ENCODE measurements at places on chromosomes 13 and 19.
A peak's percentile ranks its signal among the peaks of the same experiment; 100 is the strongest.

GRCh38 chr19:56080669-56081401 lies 40.3 kb downstream of the ZNF787 start:
- peak; percentile 60 for DNase-seq

DNA sequence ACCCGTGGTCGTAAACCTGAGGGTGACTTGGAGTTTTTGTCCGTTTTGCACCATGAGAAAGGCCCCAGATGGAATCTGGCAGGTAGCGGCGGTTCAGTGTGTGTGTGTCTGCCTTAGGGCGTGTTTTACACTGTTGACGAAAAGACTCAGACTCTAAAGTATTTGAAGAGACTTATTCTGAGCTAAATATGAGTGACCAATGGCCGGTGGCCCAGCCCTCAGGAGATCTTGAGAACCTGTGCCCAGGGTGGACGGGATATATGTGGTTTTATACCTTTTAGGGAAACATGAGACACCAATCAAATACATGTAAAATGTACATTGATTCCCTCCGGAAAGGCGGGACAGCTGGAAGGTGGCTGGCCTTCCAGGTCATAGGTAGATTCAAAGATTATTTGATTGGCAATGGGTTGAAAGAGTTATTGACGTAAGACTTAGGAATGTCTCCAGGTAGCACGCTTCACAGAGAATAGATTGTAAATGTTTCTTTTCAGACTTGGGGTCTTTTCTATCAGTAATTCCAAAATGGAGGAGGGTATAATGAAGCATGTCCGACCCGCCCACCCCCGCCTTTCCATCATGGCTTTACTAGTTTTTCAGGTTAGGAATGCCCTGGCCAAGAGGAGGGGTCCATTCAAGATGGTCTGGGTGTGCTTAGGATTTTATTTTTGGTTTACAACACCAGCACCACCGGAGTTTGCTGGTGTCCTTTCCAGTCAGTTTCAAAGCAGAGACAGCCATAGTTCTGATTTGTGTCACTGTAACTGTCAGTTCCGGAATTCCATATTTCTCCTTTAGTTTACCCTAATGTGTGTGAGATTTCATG lies 1.0 kb upstream of the ZNF529 start:
- DNase-seq = peak; percentile 38

DNA sequence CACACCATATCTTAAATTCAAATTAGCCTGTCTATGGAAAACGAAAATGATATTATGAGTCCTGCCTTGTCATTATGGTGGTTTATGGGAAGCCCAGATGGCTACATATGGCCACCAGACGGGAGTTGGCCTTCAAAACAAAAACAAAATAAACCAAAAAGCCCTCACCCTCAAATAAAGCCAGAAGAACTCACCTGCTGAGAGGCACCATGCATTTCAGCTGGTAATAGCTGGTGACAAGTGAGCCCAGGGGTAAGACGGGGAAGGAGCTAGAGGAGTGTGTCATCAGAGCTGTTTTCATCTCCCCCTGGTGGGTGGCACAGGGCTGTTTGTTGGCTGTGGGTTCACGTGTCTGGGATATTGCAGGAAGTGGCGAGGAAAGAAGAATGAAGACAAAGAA lies 152.9 kb downstream of the EFNB2 start:
- no peak for DNase-seq

- DNase-seq = no peak
These were observed 16.1 kb downstream of the COL4A1 start for GRCh38 chr13:110290826-110291225.

- no peak for DNase-seq
These were observed 1.3 kb upstream of the ZIC2 start for GRCh38 chr13:99980201-99980823.

GRCh38 chr19:38185562-38185961 lies 38.5 kb downstream of the DPF1 start:
- DNase-seq = no peak

DNA sequence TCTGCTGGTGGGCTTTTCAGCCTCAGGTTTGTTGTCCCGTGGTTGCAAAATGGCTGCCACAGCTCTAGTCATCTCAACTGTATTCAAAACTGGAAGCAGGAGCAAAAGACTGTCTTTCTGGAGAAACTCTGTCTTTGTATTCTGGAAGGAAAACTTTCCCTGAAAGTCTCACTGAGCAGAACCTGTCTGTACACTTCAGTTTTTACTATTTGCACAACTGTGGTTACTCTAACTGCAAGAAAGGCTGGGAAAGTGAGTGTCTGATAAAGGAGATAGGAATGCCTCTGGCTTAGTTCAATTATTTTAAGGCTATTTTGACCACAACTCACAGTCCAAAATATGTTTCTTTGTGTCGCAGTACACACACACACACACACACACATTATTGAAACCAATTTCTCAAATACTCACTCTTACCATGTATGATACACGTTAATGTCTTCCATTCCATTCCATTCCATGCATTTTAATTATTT lies 49.7 kb upstream of the EHD2 start:
- DNase-seq = no peak

DNA sequence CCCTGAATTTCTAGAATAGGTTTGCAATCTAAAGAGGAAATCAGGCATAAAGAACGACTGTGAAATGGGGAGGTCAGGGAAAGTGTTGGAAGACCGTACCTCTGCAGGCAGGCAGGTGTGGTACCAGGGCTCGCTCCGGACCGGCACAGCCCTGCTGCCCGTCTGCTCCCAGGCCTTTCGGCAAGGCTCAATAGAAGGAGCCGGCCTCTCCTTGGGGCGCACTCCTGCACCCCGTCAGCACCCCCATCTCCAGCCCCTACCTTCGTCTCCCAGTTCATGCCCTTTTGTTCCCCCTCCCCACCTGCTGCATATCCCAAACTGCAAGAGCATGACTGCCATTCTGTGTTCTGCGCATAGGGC lies 139.8 kb upstream of the SOX1 start:
- DNase-seq = no peak

DNA sequence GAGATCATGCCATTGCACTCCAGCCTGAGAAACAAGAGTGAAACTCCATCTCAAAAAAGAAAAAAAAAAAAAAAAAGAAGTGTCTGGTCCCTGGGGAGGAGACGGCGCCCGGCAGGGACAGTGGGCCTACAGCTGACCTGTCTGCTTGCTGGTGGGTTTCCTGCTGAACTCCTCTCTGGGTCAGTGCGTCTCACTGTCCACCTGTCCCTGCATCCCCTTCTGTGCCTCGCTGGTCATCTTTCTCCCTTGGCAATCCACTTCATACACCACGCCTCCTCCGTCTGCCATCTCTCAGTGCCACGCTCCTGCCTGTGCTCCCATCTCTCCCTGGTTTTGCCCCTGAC lies 63.4 kb downstream of the ACSBG2 start:
- DNase-seq = no peak

- no peak for DNase-seq
These were observed 1.2 kb downstream of the CGB7 start for GRCh38 chr19:49056101-49056901.

- no peak for DNase-seq
These were observed 550.8 kb upstream of the SLITRK1 start for GRCh38 chr13:84433024-84433423.

GRCh38 chr19:10887616-10888367 lies 16.4 kb downstream of the CARM1 start:
- DNase-seq = no peak

GRCh38 chr13:30371649-30372265 lies 50.5 kb upstream of the UBE2L5 start:
- DNase-seq = no peak

DNA sequence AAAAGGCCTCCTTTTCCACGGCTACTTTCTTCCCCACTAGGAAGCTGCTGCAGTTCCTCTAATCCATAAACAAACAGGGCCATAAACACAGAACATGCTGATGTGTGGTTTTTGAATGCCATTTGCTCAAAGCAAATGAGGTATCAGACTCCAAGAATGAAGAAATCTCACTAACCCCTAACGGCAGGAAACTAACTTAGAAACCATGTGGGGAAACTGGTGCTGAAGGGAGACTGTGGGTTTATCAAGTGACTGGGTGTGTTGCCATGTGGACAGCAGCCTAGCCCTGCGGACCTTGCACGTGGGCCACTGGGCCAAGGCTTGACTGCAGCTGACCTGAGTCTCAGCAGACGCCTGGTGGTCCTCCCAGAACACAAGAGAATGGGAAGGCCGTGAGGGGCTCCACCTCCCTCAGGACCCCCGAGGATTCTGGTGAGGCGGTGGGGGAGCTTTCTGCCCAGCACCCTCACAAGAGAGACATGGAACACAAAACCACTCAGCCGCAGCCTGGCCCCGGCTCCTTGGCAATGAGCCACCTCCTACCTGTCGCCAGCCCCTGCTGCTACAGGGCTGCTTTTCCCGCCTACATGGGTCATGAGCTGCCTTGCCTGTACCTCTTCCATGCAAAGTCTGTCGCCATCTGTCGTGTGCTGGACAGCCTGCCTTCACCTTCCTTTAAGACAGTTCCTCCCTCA lies 10.6 kb downstream of the SLC15A1 start:
- DNase-seq = no peak

DNA sequence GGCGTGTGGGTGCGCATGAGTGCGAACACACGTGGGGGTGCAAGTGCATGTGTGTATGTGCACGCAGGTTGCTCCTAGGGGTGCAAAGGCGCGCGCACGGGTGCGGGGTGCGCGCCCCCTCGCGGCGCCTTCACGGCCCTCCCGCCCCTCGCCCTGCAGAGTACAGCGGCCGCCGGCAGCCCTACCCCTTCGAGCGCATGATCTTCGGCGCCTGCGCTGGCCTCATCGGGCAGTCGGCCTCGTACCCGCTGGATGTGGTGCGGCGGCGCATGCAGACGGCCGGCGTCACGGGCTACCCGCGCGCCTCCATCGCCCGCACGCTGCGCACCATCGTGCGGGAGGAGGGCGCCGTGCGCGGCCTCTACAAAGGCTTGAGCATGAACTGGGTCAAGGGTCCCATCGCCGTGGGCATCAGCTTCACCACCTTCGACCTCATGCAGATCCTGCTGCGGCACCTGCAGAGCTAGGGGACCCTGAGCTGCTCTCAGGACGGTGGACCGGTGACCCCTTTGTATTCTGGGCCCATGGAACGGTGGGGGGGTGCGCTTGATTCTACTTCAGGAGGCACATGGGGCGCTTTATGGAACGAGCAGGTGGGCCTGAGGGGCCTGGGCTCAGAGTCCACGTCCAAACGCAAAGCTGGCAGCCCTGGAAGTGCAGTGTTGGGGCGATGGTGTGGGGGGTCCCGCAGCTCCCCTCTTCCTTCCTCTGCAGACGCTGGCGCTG lies 27.7 kb downstream of the TMEM161A start:
- DNase-seq = no peak

DNA sequence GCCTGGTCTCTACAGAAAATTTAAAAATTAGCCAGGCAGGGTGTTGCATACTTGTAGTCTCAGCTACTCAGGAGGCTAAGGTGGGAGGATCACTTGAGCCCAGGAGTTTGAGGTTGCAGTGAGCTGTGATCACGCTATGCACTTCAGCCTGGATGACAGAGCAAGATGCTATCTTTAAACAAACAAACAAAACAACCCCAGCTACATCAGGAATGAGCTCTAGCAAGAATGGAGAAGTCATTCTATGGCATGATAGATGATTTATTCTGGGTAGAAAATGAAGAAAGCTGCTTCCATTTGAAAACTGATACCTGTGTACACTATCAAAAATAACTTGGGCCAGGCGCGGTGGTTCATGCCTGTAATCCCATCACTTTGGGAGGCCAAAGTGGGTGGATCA lies 15.8 kb upstream of the SHISA2 start:
- no peak for DNase-seq

- no peak for DNase-seq
These were observed 390.5 kb downstream of the FGF9 start for GRCh38 chr13:22061371-22061805.

GRCh38 chr13:44084146-44084545 lies 204.4 kb downstream of the LACC1 start:
- no peak for DNase-seq

DNA sequence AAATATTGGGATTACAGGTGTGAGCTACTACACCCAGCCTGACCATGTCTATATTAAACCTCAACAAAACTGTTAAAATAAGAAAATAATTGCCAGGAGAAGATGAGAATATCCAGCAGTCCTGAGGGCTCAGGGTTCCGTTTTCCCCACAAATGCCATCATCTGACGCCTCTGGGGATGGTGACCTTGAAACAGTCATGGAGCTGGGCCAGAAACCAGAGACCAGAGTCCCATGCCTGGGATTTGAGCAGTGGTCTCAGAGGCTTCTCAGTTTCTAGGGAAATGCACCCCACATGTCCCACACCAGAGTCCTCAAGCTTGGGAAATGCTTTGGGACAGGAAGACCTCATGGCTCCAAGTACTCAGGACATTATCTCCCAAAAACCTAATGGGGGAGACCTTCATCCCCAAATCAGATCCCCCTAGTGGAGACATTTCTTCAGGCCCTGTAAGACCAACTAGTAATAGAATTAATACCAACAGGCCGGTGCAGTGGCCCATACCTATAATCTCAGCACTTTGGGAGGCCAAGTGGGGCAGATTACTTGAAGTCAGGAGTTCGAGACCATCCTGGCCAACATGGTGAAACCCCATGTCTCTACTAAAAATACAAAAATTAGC lies 2.9 kb upstream of the MAP1S start:
- no peak for DNase-seq

DNA sequence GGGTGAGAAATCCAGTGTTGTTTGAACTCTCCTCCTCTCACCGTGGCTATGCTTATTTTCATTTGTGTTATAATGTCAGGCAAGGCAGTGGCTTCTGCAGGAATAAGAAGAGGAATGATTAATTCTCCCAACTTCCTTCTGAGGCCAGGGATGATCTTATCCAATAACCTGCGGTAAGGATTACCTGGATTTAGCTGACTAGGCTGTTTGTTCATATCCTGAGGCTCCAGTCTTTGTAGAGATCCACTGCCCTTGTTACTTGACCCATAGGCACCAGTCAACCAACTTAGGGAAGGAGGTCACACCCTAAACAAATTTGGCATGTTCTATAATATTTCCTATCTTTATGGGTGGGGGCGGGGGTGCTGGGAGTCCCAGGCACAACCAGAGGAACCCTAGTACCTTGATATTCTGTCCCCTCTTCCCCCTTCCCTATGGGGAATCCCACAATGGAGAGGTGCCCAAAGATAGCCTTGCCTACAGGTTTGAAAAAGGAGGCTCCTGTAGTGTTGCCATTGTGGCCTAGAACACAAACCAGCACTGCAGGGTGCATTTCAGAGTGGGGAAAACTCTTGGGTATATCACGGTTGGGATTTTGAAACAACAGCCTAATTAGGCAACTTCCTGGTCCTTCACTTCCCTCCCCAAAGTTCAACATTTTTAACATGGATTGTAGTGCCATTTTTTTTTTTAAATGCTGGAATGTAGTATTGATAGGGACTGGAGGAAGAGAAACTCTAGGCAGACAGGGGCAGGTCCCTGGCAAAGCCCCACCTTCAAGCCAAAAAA lies 977.5 kb upstream of the SPRY2 start:
- DNase-seq = no peak

DNA sequence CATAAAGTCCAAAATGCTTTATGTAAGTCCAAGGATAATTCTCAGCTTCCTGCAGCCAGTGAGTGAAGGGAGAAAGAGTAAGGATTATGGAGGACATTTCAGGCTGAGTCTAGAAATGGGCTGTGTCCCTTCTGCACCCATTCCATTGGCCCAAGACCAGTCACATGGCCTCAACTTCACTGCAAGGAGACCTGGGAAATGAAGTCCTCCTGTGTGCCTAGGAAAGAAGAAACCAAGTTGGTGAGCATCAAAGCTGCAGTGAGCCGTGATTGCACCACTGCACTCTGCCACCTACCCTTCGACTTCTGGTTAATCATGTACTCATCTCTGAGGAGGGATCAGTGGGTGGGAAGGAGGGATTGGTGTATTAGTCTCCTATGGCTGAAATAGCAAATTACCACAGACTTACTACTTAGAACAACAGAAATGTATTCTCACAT lies 3.6 kb upstream of the CD37 start:
- DNase-seq = no peak

Measured in right renal cortex interstitium (tissue), 3 donors.